GM12878 (cell line): ENCODE measurements at places on chromosomes 13 and 19.

DNA sequence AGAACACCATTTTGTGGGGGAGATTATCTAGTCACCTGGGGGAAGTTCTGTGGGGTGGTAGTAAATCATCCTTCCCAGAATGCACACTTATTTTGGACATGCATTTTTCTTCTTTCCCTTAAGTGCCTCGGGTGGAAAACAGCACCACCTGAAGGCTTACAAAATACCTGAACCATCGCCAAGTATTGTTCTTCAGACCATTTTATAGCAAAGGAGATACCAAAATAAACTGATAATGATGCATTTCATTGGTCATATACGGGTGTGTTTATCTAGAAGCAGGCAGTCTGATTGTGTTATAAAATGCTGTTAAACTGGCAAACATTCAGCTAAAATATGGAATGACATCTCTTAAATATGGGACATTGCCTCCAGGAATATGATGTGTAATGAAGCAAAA is 1034.7 kb downstream of the SLITRK1 start:
- no peak overlapping the region for H3K4me3 ChIP-seq
- no peaks in the 10 kb centered on the region for H3K27me3 ChIP-seq
- H3K4me1 ChIP-seq, result no peaks in the 10 kb centered on the region
- no peak for DNase-seq
- H3K36me3 ChIP-seq, result no peaks in the 10 kb centered on the region

DNA sequence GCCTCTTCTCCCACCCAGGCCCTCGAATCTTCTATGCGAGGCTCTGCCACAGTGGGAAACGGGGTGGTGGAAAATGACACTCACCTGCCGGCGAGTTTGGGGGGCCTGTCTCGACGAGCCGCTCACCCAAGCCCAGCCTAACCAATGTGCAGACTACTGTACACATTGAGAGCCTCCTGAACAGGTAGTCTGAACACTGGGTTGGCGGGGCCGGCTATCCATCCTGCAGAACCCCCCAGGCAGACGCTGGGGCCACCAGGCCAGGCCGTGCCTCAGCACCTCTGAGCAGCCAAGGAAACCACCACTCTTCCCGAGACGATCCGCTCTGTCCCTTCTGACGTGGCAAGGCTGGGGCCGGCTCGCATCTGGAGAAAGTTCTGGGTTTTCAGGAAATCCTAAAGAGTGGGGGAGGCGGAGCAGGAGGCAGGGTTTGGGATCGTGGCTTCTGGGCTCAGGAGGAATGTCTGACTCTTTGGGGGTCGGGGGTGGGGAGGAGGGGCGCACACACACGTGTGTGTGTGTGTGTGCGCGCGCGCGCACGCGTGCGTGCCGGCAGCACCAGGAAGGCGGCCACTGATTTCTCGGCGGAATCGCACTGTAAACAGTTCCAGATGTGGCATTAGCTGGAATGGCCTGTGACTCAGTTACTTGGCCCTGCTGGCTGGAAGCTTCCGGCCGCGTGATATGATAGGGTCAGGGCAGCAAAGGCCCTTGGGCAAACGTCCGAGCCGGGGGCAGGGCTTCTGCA is 18.5 kb downstream of the TMED1 start:
- H3K4me3 ChIP-seq, result no peak overlapping the region
- no peaks in the 10 kb centered on the region for H3K27me3 ChIP-seq
- no peak for DNase-seq
- no peaks in the 10 kb centered on the region for H3K4me1 ChIP-seq
- no peak overlapping the region for H3K27ac ChIP-seq

DNA sequence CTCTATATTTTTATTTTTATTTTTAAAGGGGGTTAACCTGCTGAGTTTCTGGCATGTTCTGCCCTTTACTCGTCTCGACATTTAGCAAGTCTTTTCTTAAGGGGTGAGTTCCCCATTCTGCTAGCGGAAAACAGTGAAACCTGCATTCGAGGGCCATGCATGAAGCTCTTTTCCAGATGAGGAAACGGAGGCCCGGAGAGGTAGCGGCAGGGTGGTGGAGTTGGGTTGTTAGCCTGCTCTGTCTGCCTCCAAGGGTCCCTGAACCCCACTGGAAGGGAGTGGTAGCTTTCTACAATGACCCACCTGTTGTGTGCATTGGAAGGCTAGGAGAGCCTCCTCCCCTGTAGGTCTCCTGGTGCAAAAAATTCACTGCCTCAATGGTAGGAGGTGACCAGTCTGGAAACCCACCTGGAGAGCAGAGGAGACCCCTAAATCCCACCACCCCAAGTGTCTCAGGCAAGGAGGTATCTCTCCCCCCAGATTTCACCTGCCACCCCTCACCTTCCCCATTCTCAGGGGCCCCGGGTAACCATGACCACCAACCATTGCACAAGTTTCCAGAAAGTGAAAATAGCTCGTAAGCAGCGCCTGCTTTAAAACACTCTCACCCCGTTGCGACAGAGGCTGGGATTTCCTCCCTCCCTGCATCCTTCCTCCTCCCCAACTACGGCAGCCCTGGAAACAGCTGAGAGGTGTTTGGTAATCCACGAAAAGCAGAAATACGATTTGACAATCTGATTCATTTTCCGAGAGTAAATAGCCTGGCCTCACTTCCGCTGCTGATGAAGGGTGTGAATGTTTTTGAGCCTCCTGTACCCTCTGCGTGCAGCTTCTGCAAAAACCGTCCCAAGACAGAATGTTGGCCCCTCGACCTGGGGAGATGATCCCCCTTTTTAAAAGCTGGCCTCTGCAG is 3.5 kb downstream of the KLF2 start:
- H3K4me3 ChIP-seq, result peak overlapping the region; percentile 54
- H3K27ac ChIP-seq, result peak overlapping the region; percentile 6; the same call in 1 of the 2 replicates
- no peak for DNase-seq
- peaks cover 33% of the 10 kb centered on the region for H3K4me1 ChIP-seq
- H3K27me3 ChIP-seq, result no peaks in the 10 kb centered on the region; the same call in 1 of the 2 replicates

GRCh38 chr13:99605420-99606323 is 104.4 kb downstream of the TM9SF2 start:
- no peaks in the 10 kb centered on the region for H3K36me3 ChIP-seq
- H3K4me3 ChIP-seq, result peak overlapping the region; percentile 58; the same call in 1 of the 2 replicates
- no peak for DNase-seq
- H3K4me1 ChIP-seq, result peaks cover 10% of the 10 kb centered on the region
- H3K27ac ChIP-seq, result no peak overlapping the region

DNA sequence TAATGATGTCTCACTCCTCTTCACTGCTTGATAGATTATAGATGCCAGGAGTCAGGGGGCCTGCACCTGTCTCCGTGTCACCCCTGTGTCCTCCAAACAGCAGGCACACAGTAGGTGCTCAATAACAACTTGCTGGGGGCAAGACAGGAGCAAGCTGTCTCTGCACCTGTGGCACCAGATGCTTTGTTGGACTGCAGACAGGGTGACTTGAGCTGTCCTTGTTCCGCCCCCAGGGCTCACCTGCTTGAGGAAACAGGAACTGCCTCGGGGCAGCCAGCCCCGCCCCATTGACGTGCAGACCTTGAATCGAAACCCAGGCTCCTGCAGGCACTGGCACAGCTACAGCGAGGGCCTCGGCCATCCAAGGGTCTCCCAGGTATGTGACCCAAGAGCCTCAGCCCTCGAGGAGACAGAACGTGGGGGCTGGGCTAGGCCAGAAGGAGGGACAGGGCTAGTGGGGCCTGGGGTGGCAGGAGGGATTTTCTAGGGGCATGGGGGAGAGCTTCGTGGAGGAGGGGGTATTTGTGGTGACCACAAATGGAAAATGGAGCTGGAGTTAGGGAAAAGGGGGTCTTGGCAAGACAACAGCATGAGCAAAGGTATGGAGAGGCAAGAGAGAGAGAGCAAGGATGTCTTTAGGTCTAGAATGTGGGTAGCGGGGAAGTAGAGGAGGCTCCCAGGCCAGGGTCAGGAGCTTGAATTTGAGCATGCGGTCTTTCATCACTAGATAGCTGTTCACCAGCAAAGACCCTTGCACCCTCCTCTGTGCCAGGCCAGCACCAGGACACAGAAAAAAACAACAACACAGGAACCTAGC is at the start of gene HSH2D:
HSH2D (plus strand) TSS at position 287 of the 817 bp plus-strand sequence. CDS start 5,066 bp downstream, outside the sequence.
- H3K4me3 ChIP-seq, result peak within 1 kb of the TSS; percentile 92
- peaks cover 37% of the 10 kb centered on the region for H3K4me1 ChIP-seq
- no peaks in the 10 kb centered on the region for H3K27me3 ChIP-seq
- H3K27ac ChIP-seq, result peak within 1 kb of the TSS; percentile 99
